ENCODE measurements at places on chromosomes 6 and 20. TPM values are rescaled to one million over a fixed set of nuclear protein-coding genes. Genes with fewer than 3 reads are reported as not detected.

DNA sequence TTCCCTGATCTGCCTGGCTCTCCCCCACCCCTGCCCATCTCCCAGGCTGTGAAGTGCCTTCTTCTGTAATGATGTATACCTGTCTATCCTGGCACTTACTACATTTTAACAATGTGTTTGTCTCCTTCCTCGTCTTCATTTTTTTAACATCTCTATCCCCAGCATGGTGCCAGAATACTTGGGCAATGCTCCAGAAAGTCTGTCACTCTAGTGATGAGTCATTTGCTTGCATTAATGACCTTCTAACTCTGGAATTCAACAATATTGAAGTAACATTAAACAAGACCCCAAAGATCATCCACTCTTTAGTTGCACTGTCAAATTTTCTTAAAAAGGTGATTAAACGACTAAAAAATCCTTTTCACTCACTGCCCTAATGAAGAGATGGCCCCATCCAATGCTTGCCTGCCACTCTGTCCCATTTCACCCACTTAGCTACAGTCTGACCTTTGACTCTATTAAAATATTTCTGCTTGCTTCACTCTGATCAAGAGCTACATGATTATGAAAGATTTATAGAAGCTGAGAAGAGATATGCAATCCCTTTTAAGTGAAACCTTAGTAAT, 7.7 kb upstream of the KLHL31 start:
- DNase-seq = no peak
- peaks cover 24% of the 10 kb centered on the region for H3K27me3 ChIP-seq
- H3K36me3 ChIP-seq = no peaks in the 10 kb centered on the region
- H3K27ac ChIP-seq = no peak overlapping the region

- peaks cover 57% of the 10 kb centered on the region for H3K4me1 ChIP-seq
- peaks cover 40% of the 10 kb centered on the region for H3K27me3 ChIP-seq
- no peak for DNase-seq
- H3K27ac ChIP-seq = no peak overlapping the region
Measured at GRCh38 chr6:170294298-170294730, 3.4 kb upstream of the DLL1 start.

DNA sequence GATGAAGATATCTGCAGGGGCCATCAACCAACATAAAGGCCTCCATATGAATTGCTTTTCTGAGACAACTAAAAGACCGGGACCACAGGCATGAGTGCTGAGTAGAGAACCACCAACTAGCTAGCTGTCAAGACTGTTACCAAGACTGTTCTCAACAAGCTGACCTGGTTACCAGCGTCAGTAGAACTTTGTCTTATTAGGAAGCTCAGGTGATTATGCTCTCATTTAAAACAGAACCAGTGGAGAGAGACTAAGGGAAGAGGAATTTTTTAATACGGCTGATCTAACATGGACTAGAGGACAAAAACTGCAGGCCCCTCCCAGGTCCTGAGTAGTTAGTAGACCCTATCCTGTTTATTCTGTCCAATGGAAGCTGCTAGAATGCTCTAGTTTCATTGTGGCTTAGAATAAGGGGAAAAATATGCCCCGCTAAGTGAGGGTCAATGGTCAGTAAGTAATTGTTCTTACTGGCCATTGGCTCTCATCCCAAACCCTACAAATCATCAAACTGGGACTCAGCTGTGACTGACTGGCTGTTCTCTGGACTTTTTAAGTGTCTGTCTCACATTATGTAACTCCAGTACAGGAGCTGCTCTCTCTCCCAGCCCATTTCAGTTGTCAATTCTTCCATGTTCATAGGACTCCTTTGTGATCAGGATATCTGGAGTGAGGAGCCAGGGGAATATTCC, 3.8 kb upstream of the DYNLRB1 start:
- no peak for DNase-seq
- no peak overlapping the region for H3K4me3 ChIP-seq
- H3K4me1 ChIP-seq = peaks cover 22% of the 10 kb centered on the region

The PRND gene
- 0.17 TPM for polyA plus RNA-seq

Data from CD4-positive, CD25-positive, alpha-beta regulatory T cell (primary cell).